CD8-positive, alpha-beta memory T cell (primary cell): ENCODE measurements at places on chromosomes 7 and 10. TPM values are rescaled to one million over a fixed set of nuclear protein-coding genes. Genes with fewer than 3 reads are reported as not detected.

CLDN12 gene
- 0.82 TPM for polyA plus RNA-seq

GRCh38 chr7:97313900-97314299 is 196.4 kb downstream of the SDHAF3 start:
- H3K4me1 ChIP-seq = no peaks in the 10 kb centered on the region
- H3K4me3 ChIP-seq = no peak overlapping the region
- H3K27ac ChIP-seq = no peak overlapping the region
- no peaks in the 10 kb centered on the region for H3K27me3 ChIP-seq
- DNase-seq = no peak

PTF1A gene
- polyA plus RNA-seq = not detected

DNA sequence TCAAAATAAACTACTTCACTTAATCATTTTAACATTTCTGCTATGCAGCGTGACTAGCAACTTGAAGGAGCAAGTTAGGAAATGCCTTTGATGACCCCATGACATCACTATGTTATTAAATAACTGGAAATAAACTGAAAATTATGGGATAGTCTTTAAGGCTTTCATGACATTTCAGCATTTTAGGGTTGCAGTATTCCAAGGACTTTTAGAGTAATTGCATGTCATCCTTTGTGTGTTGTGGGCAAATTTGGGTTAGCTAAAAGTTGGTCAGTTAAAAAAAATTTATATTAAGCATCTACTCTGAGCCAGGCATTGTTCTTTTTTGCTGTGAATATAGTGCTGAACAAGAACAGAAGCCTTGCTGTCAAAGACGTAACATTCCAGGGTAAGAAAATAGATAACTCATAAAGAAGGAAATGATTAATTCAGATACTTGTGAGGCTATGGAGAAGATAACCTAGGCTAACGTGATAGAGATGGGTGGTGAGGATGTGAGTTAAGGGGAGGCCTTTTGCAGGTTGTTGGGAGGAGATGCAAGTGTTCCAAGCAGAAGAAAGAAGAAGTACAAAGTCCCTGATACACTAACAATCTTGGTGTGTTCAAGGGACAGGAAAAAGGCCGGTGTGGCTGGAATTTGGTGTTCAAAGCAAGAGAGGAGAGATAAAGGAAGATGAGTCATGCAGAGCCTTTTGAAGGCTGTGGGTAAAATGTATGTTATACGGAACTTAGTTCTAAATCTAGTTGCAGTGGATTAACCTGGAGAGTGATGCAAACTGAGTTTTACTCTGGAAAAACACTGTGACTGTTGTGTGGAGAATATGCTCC is 610.2 kb downstream of the AUTS2 start:
- no peaks in the 10 kb centered on the region for H3K4me1 ChIP-seq
- no peaks in the 10 kb centered on the region for H3K36me3 ChIP-seq
- H3K27me3 ChIP-seq = no peaks in the 10 kb centered on the region
- no peak overlapping the region for H3K27ac ChIP-seq

GTF2IRD1 gene
- not detected for polyA plus RNA-seq

DNA sequence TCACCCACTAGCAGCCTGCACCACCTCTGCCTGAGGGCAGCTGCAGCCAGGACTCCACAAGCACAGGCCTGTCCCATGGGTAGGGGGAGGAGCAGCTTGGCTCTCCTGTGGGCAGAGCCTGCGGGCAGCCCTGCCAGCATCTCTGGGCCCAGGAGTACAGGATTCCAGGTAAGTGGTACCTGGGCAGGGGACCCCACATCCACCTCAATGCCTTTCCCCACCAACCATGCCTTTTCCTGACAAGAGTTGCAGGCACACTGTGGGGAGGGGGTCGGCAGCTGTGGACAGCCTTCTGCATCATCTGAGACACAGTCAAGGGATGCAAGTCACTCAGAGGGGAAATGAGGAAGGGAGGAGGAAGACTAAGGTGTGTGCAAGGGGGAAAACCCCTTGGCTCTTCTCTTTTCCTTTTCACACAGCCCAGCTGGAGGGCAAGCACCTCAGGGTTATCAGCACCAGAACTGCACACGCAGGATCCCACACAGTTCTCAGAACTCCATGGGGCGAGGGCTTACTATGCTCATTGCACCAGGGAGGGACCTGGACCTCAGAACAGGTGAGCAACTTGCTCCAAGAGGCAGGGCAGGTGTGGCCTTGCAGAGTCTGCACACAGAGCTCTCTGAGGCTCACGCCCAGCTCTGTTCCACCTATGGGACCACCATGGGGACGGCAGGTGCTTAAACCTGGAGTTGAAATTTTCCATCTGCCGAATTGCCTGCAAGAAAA is 16.5 kb upstream of the ANTXRL start:
- H3K36me3 ChIP-seq = no peaks in the 10 kb centered on the region
- H3K4me1 ChIP-seq = peaks cover 55% of the 10 kb centered on the region
- DNase-seq = no peak
- peak overlapping the region; percentile 32 for H3K27ac ChIP-seq
- H3K4me3 ChIP-seq = no peak overlapping the region

KLF14 gene
- polyA plus RNA-seq = not detected

DNA sequence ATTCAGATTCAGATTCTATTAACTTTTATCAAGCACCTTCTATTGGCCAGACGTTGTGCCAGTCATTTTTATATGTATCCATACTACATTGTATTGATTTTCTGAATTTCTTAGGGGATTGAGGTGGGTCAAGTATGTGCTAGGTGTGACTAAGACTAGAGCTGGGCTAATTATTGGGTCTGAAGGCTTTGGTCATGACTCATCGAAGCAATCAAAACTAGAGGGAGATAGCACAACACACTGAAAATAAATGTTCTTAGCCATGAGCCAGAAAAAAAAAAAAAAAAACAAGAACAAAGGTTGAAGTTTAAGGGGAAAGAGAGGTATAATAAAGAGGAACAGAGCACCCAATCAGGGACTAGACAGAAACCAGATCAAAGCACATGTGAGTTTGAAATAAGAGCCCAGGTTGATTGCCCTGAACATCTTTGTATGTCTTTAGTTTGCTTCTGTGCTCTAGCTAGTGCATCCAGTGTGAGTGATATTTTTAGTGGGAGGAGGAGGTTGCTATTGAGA is 171.6 kb upstream of the FOXP2 start:
- no peaks in the 10 kb centered on the region for H3K27me3 ChIP-seq
- H3K36me3 ChIP-seq = no peaks in the 10 kb centered on the region
- DNase-seq = no peak
- H3K4me3 ChIP-seq = no peak overlapping the region
- H3K4me1 ChIP-seq = no peaks in the 10 kb centered on the region

GRCh38 chr10:119225083-119225658 is 17.8 kb downstream of the GRK5 start:
- H3K4me1 ChIP-seq = no peaks in the 10 kb centered on the region
- H3K36me3 ChIP-seq = no peaks in the 10 kb centered on the region
- H3K4me3 ChIP-seq = no peak overlapping the region
- no peaks in the 10 kb centered on the region for H3K27me3 ChIP-seq

UTF1 gene
- polyA plus RNA-seq = not detected

DNA sequence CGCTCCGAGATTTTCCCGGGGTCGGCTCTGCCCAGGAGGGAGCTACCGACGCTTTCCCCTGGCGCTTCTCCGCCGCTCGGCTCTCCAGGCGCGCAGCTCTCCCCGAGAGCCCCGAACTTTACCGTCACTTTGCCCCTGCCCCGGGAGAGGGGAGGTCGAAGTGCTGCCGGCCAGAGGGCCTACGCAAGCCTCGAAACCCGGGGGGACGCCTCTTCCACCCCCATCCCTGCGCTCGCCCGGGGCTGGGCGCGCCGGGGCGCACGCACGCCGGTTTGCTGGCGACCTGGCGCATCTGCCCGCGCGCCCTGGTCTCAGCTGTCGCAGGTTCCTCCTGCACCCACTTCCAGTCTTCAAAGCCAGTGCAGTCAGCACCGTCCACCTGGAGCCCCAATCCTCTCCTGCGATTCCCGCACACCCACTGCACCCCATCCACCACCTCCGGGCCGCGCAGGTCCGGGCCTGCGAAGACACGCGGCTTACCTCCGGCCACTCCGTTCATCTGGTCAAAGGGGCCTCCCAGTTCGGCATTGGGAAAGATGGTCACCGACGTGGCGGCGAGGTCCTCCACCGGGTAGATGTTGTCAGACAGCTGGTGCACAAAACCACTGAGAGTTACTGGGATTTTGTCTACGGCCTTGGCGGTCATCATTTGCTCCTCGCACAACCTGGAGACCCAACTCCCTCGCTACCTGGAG is 638 bp downstream of the EGR2 start:
- peak overlapping the region; percentile 72 for H3K27ac ChIP-seq
- no peaks in the 10 kb centered on the region for H3K36me3 ChIP-seq
- peaks cover 46% of the 10 kb centered on the region for H3K4me1 ChIP-seq
- DNase-seq = peak; percentile 20
- peak overlapping the region; percentile 91 for H3K4me3 ChIP-seq
- H3K27me3 ChIP-seq = peaks cover 15% of the 10 kb centered on the region

DNA sequence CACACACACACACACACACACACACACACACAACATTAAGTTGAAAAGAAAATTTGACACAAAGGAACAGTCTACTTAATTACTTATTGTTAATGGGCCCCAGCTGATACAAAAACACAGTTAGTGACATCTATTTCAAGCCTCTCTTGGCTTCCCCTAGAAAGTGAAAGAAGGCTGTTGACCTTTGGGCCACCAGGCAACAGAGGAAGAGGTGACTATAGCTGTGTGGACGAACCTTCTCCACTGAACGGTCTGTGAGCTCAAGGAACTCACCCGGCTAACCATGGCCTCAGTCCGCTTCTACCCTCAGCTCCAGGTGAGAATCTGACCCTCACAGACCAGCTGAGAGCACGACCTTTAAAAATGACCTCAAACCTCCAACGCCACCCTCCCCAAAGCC is 32.9 kb upstream of the CALN1 start:
- no peaks in the 10 kb centered on the region for H3K27me3 ChIP-seq
- H3K27ac ChIP-seq = no peak overlapping the region
- no peak overlapping the region for H3K4me3 ChIP-seq
- no peaks in the 10 kb centered on the region for H3K36me3 ChIP-seq
- no peak for DNase-seq

DNA sequence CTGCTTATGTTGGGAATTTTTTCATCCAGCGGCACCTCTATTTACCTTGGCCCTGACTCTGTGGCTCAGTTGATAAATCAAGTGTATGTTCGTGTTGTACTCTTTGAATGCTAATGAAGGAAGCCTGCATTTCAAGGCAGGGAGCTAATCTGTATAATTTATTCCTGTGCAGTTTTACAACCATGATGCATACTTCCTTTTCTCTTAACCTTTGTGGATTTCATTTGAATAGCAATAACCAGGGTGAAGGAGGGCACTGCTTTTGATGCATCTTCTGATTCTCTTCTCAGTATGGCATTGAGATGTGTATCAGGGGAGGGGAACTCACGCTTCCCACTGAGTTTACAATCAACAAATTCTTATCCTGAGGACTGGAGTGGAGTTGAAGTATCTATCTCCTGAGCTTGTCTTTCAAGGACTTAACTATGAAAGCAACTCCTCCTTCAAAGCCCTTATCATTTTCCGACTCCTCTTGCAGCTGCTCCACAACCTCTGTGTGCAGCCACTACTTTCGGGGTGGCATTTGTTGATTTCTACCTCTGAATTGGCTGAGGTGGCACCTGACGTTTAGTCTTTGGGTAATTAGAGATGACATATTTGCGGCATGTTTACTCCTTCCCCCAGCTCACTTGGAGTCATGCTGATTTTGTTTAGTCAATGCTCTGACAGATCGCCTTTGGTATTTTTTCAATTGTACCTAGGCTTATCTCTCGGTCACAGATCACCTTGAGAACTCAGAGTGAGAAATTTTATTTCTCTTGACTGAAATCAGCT is 275.2 kb downstream of the PHTF2 start:
- no peak overlapping the region for H3K27ac ChIP-seq
- no peak overlapping the region for H3K4me3 ChIP-seq
- no peaks in the 10 kb centered on the region for H3K27me3 ChIP-seq
- no peaks in the 10 kb centered on the region for H3K36me3 ChIP-seq

GRCh38 chr10:52308251-52309031 is 5.6 kb upstream of the DKK1 start:
- no peaks in the 10 kb centered on the region for H3K36me3 ChIP-seq
- no peak for DNase-seq
- H3K4me3 ChIP-seq = no peak overlapping the region
- H3K4me1 ChIP-seq = no peaks in the 10 kb centered on the region
- no peak overlapping the region for H3K27ac ChIP-seq

- no peaks in the 10 kb centered on the region for H3K36me3 ChIP-seq
- H3K4me3 ChIP-seq = no peak overlapping the region
- H3K4me1 ChIP-seq = no peaks in the 10 kb centered on the region
- DNase-seq = no peak
- H3K27ac ChIP-seq = no peak overlapping the region
Measured at GRCh38 chr7:17680943-17681351, 259.3 kb downstream of the SNX13 start.

HOXA2 gene
- not detected for polyA plus RNA-seq

GRCh38 chr10:102394801-102395399 is 605 bp upstream of the NFKB2 start:
- peak overlapping the region; percentile 100 for H3K4me3 ChIP-seq
- H3K36me3 ChIP-seq = no peaks in the 10 kb centered on the region
- H3K4me1 ChIP-seq = peaks cover 32% of the 10 kb centered on the region
- H3K27me3 ChIP-seq = no peaks in the 10 kb centered on the region
- DNase-seq = no peak
- peak overlapping the region; percentile 100 for H3K27ac ChIP-seq

DNA sequence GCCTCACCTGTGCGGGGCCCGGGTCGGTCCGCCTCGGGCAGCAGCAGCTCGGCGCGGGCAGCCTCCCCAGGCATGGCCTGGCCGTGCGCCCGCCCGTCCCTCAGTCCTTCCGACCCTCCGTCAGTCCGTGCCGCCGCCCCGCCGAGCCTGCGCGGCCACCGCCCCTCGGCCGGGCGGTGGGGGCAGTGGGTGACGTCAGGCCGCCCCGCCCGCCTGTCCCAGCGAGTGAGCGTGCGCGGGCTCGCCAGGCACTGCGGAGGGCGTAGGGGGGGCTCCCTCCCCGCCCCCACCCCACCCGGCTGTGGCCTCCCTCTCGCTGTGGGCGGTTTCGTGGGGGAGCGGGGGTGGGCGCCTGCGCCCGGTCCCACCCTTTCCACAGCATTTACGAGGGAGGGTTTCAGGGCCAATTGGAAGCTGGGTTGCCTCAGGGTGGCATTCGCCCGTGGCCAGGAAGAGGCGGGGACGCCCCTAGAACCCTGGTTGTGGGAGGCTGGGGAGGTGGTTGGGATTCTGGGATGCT is at the start of gene NACAD:
Gene NACAD, minus strand, starts transcription at position 149 of the 520 bp plus-strand sequence. Its CDS starts 75 bp downstream, at position 74.
- peaks cover 8% of the 10 kb centered on the region for H3K27me3 ChIP-seq
- H3K36me3 ChIP-seq = no peaks in the 10 kb centered on the region
- H3K4me1 ChIP-seq = peaks cover 7% of the 10 kb centered on the region
- H3K4me3 ChIP-seq = peak within 1 kb of the TSS; percentile 51
- no peak within 1 kb of the TSS for H3K27ac ChIP-seq
- DNase-seq = peak; percentile 20

DNA sequence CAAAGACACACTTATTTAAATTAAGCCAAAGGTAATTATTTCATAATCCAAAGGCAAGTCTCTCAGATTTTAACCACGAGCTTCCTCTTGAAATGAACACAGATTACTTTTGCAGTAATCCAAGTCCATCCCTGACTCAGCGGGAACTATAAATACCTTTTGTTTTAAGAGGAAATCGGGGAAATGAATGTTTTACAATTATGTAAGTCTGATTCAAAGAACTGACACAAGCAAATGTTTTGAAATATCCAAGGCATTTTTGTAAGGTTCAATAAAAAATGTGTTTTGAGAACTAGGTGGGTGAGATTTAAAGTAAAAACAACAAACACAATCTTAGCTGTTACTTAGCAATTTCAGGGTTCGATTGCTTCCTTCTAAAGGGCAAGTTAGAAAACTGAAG is 179.8 kb upstream of the ASAH2 start:
- H3K4me1 ChIP-seq = peaks cover 14% of the 10 kb centered on the region
- H3K4me3 ChIP-seq = no peak overlapping the region
- no peaks in the 10 kb centered on the region for H3K36me3 ChIP-seq
- H3K27ac ChIP-seq = no peak overlapping the region
